ENCODE measurements at places on chromosomes 6 and 20.

DNA sequence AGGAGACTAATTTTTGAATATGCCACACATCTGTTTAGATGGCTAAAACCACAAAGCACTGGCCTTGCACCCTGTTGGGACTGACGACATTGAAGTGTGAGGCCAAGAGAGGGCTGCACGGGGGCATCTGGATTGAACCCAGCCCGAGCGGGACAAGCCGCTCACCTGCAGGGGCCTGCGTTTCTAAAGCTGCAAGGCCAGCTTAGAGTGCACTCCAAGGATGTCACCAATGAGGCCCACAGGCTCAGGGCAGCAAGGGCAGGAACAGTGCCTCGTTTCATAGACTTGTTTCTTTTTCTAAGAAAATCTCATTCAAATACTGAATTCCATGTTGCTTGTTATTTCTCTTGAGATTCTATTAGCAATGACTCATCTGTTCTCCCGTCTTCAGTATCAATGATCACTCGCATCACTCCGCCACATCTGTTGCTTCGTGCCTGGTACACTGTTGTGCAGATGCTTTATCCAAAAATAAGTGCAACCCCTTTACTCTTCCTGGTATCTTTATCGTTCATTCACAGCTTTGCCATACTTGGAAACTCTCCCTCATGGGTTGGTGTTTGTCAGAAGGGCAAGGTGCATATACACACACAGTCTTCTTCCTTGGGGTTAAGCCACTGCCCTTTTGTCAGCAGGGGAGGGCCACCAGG lies 120.1 kb downstream of the IRF4 start:
- DNase-seq = no peak

DNA sequence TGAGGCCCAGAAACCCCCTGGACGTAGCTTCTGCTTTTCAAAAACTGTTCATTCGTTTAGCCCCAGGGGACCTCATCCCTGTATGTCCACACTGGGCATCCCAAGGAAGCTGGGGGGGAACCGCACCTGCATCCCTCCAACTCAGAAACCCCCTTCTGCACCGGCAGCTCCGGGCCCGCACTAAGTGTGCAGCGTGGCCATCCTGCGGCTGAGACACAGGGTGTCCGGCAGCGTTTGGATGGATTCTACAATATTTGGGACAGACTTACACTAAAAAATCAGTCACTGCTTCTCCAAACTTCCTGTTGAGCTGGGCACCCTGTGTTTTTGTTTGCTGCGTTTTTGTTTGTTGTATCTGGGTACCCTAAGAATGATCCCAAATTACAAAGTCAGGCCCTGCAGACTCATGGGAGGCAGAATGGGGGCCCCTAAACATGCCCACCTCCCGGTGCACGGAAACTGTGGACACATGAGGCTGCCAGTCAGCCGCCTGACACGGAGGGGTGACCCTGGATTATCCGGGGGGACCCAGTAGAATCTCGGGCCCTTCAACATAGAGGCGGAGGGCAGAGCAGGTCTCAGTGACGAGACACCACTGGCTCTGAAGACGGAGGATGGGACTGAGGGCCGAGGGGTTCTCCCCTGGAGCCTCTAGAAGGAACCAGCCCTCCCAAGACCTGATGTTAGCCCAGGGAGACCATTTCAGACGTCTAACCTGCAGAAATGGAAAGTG lies 88.2 kb upstream of the BHLHE23 start:
- DNase-seq = peak; percentile 45

GRCh38 chr6:161890832-161891297 lies 617.0 kb upstream of the AGPAT4 start:
- no peak for DNase-seq

DNA sequence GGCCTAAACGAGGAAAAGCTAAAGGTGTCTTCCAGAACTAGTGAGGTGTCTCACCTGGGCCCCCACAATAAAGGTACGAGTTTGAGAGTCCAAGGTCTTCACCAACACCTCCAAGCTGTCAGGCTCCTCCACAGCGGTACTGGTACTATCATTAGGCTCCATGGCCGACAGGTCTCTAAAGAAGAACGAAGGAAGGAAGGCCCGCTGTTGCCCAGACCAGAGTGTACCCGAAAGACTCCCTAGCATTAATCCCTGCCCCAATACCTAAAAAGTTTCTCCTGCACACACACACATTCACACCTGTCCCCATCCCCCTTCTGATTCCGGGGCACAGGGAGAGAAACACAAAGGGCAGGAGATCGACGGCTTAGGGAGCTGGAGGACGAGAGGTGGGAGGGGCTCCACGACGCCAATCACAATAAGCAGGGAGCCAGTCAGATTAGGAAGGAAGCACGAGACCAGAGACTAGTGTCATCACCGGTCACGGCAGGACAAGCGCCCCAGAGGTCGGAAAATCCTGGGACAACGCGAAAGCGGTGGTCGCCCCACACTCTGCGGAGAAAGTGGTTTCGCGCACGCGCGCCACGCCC lies 764 bp downstream of the BAG6 start:
- no peak for DNase-seq

DNA sequence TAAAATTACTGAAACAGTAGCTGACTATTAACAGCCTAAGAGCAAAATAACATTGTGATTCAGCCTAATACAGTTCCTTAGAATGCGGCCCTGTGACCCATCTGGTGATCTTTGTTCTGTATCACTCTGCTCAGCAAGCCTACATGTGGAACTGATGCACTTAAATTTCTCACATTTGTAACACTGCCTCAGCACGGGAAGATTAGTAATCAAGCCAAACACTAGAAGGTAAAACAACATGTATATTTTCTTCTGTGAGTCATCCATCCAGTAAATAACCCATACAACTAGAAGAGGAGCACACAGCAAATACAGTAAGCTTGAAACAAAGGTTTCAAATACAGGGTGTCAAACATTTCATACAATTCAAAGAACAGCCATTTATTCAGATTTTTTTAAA lies 189.7 kb upstream of the NOX3 start:
- DNase-seq = no peak

DNA sequence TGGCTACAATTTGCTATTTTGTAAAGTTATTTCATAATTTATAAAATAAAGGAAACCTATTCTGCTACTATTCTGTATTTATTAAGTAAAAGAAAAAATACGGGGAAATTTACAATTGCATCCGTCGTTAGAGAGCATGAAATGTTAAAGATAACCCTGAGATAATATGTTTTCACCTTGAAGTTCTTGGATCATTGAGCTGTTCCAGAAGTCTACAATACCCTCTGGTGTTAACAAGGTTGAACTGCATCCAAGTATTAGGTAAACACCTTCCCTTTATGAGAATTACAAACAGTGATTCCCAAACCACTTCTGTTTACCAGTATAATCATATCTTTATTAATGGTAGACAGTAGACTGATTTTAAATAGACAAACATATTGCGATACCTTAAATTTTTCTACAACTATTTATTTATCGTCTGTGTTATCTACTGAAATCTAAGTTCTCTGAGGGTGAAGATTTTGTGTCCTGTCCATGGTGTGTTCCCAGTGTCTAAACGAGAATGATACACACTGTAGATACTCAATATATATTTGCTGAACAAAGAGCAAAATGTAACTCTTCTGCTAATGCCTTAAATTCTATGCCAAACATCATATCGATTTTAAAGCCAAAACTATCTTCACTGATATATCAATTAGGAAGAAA lies 28.2 kb downstream of the TBC1D32 start:
- DNase-seq = no peak

DNA sequence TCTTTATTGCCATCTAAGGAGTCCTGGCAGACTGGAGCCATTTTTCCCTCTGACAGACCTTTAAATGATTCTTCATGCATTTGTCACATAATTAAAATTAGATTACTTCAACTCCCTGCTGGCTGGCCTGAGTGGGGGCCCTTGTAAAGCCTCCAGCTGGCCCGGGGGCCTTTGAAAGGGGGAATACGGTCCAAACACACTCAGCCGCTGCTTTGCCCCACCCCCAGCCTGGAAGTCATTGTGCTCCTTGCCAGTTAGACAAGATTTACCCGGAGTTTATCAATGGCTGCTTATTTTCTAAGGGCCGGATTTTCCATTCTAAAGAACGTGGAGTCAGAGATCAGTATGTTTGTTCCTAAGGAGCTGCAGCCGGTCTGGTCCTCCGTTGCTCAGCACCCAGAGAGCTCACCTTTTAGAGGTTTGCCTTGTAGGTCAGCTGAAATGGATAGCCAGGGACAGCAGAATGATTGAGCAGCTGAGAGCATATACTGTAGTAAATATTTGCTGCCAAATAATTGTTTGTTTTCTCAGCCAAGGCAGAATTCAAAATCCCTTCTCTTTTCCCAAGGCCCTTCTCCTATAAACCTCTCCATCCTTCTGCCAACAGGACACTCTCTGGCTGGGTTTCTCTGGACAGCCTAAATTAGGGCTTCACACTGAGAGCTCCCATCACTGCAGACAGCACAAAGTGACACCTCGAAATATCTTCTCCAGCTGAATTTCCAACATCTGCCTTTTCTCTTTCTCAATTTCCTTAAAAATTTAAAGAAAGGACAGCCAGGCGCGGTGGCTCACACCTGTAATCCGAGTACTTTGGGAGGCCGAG lies 68.4 kb upstream of the RBM24 start:
- DNase-seq = no peak

DNA sequence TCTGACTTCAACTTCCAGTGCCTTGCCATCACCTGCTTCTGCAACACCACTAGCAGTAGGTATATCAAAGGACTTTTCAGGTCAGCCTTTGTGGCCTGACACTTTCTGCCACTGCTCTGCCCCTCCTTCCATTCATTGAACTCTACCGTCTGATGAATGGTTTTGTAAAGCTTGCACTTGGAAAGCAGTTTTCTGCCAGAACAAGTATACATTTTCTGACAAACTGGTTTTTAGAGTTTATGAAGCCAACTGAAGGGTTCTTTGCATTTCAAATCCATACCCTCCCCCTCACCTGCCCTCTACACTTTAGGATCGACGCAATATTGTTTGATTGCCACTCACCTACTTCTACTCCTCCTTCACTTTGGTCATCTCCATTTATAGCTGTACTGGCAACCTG lies 603.1 kb downstream of the HACE1 start:
- no peak for DNase-seq

GRCh38 chr6:37554480-37554819 lies 54.8 kb upstream of the CCDC167 start:
- DNase-seq = no peak

GRCh38 chr6:141165002-141165665 lies 967.6 kb upstream of the GJE1 start:
- no peak for DNase-seq

- no peak for DNase-seq
Observed at GRCh38 chr6:137926207-137926731, 59.2 kb downstream of the TNFAIP3 start.

DNA sequence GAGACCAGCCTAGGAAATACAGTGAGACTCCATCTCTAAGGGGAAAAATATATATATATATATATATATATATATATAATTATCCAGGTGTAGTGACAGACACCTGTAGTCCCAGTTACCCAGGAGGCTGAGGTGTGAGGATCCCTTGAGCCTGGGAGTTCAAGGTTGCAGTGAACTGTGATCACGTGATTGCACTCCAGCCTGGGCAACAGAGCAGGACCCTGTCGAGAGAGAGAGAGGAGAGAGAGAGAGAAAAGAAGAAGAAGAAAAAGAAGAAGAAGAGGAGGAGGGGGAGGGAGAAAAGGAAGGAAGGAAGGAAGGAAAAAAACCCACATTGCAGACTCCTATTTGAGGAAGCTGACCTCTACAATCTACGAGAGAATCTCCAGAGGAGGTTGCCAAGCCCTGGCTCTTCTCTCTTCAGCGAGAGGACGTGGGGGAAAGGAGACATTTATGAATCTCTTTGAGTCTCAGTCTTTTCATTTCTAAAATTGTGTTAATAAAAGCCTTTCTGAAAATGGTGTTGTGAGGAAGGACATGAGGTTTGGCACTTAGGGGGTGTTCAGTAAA lies 49.7 kb downstream of the COL11A2 start:
- no peak for DNase-seq

DNA sequence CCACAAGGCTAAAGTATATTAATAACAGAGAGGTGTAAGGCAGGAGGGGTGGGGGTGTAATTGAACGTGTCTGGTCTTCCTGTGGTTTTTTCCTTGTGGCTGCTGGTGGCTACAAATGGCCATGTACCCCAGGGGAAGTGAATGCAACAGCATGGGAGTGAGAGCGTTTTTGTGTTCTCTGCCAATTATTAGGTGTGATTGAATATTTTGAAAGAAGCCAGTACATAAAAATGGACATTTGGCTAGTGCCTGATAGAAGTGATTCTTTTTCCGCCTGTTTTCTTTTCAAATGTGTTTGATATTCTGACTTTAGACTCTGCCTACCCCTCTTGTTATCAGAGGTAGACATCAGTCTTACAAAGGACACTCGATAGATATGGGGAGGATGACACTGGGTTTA lies 141.3 kb downstream of the PRL start:
- DNase-seq = no peak

- DNase-seq = no peak
Observed at GRCh38 chr6:134517145-134517658, 199.3 kb upstream of the SGK1 start.

DNA sequence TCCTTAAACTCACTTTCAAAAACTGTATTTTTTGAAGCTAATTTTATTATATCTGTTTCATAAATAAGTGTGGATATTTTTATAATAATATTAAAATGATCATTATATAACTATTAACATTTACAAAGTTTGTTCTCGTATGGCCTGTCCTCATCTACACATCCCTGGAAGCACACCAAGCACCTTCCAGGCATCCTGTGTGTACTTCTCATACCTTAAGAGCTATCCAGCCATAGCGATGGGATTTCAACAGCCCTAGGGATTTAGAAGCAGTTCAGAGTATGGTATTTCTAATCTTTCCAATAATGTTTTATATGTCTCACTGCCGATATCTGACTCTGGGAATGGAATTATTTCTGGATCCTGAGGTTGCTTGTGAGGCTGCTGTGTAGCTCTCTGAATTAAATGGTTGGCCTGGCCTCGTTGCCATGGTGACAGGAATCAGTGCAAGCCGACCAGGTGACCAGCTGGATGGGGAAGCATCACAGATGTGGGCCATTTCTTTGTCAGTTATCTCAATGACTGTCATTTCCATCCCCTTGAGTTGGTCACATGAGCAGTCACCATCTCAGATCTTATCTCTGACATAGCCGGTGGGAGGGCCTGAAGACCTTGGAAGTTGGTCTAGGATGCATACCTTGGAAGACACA lies 265.2 kb upstream of the RIN2 start:
- no peak for DNase-seq

DNA sequence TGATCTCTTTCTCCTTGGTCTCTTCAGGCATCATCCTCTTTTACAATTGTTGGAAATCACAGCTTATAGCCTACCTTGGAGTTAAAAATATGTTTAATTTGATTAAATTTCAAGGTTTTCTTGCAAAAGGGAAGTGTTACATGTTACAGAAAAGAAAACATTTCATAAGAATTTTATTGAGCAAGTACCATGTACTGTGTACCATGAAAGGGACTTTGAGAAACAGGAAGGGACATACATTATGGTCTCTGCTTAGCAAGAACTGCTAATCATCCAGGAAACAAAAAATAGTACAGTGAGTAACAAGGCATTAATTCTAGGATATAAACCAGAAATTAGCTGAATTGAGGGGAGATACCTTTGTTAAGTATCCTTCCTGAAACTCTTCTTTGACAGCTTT lies 145.3 kb upstream of the SPACA1 start:
- DNase-seq = no peak

GRCh38 chr6:148517470-148517869 lies 174.8 kb downstream of the SASH1 start:
- no peak for DNase-seq
